ENCODE measurements at places on chromosomes 12 and 14. TPM values are rescaled to one million over a fixed set of nuclear protein-coding genes. Genes with fewer than 3 reads are reported as not detected.

Gene TPPP2
- total RNA-seq: not detected

Gene ACOT6
- not detected for total RNA-seq

Gene IFNG
- 0.38 TPM for total RNA-seq

Gene PLXNC1
- 12.2 TPM for total RNA-seq

Gene NEUROD4
- not detected for total RNA-seq

Gene IL26
- not detected for total RNA-seq

Gene AMHR2
- total RNA-seq: not detected

Gene CHMP4A
- total RNA-seq: 94.1 TPM

Gene RTL1
- total RNA-seq: not detected

Gene LHX5
- not detected for total RNA-seq

Gene CINP
- 16.8 TPM for total RNA-seq

Data from naive thymus-derived CD4-positive, alpha-beta T cell (primary cell).